ENCODE measurements at places on chromosomes 4 and X.
A peak's percentile ranks its signal among the peaks of the same experiment; 100 is the strongest.

DNA sequence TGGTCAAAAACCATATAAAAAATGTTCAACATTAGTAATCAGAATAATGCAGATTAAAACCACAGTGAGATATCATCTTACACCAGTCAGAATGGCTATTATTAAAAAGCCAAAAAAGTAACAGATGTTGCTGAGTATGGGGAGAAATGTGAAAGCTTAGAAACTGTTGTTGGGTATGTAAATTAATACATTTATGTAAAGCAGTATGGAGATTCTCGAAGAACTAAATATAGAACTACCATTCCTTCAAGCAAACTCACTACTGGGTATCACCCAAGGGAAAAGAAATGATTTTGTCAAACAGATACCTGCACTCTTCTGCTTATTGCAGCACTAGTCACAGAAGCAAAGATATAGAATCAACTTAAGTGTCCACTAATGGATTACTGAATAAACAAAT, 576.4 kb upstream of the EPHA5 start:
- no peak for DNase-seq

DNA sequence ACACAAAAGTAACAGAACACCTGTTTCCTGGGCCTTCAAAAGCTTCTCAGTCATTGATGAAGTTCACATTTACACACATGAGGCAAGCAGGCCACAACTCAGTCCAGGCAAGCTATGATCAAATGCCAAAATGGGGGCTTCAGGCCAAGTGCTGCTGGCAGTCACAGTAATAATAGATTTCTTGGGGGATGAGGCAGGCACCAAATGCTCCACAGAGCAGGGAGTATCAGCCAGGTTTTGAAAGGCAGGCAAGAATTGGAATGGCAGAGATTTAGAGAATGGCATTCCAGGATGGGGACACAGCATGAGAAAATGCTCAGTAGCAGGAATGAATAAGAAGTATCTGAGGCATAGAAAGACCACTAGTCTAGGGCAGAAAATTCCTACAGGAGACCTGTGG, 52.8 kb downstream of the GRIA3 start:
- no peak for DNase-seq

DNA sequence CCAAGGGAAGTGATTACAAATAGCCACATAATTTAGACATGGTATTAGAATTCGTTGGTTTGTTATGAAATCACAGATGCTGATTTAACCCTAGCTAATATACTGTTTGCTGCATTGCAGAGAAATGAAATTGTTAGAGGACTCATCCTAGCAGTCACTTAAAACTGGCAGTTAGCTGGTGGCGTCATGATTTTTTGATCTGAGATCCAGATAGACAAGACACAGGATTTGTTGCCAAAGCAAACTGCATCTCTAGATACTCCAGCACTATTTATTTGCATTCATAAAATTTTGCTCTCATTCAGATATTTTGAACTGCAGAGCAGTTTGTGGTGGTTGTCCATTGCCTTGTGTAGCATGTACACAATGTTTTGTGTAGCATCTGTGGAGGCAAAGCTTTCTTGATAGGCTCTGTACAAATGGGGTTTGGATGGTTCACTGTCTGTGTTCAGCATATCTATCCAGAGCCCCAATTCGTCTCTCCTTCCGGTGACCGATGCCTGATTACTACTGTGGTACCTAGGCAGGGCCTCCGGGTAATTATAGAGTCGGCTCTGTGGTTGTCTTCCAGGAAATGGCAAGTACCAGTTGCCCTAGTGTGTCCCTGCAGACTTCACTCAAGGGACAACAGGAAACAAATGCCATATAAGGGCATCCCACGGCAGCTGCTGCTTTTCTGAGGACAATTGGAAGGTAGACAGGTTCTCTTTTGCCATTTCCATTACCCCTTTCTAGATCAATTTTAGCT, 30.1 kb upstream of the SPARCL1 start:
- DNase-seq, result peak; percentile 10

DNA sequence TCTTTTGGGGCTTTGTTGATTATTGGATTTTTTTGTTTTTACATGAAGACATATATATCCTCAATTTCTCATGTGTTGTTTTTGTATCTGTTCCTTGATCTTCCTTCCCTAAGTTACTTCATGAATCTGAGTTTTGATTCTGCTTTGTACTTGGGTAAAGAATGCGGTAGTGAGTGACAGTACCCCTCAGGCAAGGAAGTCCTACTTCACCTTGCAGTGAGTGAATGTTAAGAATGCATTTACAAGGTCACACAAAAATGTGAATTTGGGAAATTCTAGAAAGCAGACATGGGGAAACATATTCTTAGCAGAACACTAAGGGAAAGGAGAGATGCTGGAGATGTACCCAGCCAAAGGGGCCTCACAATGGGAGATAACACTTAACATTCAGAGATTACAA, 373.1 kb upstream of the LCORL start:
- DNase-seq, result no peak

- DNase-seq, result no peak
Measured at GRCh38 chr4:147776716-147777115, 44.8 kb downstream of the ARHGAP10 start.

DNA sequence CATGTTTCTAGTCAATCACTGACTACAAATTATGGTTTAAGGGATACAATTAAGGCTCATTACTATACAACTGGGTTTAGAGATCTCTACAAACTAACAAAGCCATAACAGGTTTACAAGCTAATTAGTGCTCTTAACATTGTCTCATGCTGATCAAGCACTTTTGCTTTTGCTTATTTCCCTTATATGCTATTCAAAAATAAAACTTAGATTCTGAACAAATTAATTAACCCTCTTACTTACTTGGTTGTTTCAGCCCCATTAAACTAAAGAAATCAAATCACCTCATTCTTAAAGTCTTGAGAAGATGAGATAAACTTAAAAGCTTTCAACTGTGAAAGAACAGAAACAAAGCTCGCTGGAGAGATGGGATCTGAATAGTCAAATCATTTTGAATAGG, 2024.5 kb upstream of the ADGRL3 start:
- DNase-seq, result no peak

GRCh38 chrX:39835776-39836175, 262.0 kb downstream of the BCOR start:
- no peak for DNase-seq

- DNase-seq, result peak; percentile 57
Measured at GRCh38 chr4:112075129-112075753, 70.0 kb upstream of the FAM241A start.

DNA sequence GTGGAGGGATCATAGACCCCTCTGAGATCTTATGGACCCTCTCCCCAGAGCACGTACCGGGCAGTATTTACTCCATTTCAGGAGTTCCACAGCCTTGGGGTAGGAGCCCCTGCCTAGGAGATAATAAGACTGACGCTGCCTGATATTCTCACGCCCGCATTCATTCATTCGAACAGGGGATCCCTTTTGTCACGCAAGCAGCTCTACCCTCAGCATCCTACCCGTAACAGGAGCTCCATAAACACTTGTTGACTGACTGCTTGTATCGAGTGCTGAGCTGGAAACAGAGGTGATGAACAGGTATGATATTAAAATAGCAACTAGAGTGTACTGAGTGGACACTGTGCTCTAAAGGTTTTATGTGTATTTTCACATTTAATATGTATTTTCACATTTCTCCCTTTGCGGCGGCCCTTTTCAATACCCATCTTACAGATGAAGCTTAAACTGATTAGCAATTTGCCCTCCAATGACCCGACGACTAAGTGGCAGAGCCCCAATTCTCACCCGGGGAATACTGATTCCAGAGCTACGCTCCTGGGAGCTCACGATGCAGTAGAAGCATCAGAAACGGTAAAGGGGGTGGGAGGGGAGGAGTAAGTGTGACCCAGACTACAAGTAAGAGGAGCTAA, 888 bp downstream of the RAB28 start:
- no peak for DNase-seq

- DNase-seq, result no peak
Measured at GRCh38 chr4:93834249-93835066, 5.9 kb downstream of the ATOH1 start.

GRCh38 chrX:2913118-2913517, 16.0 kb downstream of the ARSD start:
- no peak for DNase-seq

DNA sequence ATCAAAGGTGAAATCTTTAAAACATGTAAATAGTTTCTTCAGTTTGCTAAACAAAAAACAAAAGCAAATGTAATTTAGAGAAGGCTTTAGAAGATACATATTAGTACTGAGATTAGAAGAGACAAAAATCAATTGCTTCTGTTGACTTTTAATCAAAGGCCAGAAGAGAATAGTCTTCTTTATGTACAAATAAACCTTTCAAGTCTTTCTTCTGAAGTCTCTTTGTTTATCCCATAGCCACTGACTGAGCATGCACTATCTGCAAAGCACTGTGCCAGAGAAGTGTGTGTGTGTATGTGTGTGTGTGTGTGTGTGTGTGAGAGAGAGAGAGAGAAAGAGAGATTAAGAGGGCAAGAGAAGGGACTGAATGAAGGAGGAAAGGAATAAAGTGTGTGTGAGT, 198.4 kb downstream of the GLUD2 start:
- no peak for DNase-seq

DNA sequence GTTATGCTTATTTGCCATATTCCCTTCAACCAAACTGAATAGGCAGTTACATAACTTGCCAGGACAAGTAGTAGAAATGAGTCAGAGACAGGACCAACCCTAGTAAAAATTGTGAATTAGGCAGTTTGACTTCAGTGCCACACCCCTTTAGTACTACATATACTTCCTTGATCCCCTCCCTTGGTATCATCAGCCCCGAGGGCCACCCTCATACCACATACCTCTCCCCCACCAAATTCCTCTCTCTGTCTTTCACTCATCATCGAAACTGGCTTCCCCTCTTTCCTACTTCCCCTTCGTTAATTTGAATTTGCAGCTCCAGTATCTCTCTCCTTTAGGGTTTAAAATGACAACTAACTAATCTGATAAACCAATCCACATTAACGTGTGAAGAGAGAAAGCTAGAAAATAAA, 7.9 kb upstream of the PTPN13 start:
- no peak for DNase-seq

DNA sequence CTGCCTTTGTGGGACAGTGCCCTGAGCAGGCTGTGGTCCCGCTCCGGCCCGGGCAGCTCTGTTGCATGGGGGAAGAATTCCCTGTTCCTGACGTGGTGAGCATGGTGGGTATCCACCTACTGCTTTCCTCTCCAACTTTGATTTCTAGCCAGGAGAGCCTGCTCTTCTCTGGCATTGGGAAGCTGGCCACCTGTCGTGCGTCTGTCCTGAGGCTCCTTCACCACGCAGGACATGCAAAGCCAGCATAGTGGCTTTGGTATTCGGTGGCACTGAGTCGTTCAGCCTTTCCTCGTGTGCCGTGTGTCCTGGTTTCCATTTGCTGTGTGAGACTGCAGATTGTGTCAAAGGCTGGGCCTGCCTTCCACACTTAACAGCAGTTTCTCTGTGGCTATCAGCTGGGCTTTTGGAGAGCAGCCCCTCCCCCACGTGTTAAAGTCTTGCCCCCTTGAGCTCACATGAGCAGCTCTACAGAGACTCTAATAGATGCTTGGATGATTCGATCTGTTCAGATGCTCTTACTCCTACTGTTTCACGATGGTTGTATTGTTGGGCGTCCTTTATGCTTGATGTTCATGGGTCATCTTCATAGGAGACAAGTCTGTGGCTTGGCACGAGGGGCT, 46.3 kb upstream of the CLCN4 start:
- DNase-seq, result no peak

DNA sequence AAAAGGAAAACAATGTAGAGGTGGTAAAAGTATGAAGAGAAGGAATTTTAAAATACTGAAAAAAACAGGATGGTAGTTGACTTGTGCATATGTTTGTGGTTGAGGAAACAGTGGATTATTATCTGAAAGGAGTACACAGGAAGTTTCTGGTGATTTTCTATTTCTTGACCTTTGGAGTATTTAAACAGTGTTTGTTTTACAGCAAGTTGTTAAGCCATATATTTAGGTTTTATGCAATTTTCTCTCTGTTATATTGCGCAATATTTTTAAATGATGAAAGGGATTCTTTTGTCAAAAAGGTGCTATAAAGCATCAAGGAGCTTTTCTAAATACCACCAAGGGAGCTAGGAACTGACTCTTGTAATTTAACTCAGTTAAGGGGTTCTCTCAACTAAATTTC, 343.1 kb upstream of the MAOA start:
- no peak for DNase-seq

DNA sequence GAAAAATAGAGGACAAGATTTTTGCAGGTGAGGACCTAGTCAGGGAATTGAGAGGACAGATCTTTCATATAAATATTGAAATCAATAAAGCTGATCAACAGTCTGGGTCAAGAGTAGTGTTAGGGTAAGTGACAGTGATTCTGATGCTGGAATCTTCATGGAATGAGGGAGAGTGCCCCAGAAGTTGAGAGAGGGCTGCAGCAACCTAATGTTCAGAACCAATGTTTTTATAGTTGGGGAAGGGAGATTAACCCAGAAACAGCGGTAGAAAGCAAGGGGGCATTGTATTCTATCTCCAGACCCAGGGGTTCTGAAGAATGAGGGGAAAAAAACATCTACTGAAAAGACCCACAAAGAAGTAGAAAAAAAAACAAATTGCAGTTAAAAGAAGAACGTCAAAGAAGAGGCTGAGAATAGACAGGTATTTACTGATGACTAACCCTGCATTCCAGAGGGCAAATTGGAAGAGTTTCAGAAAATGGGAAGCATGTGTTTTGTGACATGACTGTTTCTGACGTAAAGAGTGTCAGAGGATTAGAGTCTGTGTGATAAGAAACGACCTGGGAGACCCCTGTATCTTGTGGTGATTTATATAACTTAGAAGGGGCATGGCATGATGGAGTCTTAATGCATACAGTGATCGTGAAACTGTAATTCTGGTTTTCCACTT, 819.6 kb upstream of the EPHA5 start:
- no peak for DNase-seq

DNA sequence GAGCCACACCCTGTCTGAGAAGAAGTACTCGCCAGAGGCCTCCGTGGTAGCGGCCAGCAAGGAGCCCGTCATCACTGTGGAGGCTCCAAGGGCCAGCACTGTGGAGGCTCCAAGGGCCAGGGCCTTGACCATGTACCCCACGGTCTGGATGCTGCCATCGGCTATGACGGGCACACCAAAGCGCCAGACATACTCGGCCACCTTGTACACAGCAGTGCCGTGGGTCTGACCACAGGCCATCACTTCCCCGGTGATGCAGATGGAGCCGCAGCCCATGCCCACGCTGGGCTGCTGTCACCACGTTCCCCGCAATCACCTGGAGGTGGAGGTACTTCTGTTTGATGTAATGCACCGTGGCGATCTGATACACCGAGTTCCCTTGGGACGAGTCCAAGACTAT, 377.7 kb upstream of the MAOA start:
- DNase-seq, result no peak

DNA sequence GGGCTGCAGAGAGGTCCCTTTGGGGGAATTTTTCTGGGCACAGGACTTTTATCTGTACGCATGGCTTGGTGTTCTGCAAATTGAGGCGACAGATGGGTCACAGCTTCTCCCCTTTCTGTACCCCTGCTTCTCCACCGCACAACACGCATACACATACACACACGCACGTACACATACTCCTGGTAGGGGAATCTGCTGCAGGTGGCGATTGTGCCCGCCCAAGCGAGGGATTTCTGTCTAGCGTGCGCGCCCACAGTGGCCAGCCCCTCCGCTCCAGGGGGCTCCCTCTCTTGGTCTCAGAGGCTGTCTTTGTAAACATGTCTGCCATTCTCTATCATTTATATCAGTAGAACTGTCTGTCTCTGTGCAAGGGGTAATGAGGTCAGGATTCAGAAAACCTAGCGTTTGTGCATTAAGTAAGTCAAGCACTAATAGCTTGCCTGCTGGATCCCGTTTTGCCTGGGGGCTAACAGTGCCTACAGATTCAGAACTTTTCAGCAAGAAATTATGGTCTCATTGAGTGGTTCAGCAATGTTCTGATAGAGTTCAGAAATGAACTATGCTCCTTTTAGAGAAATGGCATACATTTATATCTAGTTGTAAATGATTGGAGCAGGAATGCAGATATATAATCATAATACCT, 2.2 kb downstream of the GRID2 start:
- no peak for DNase-seq
